Smooth muscle cell of the coronary artery (primary cell): ENCODE measurements at places on chromosomes 2 and 18. TPM values are rescaled to one million over a fixed set of nuclear protein-coding genes. Genes with fewer than 3 reads are reported as not detected.

The ABCB11 gene
- total RNA-seq = not detected in 2 replicates

The ACVR2A gene
- 5.3 and 31.0 TPM in 2 replicates for total RNA-seq

The APCDD1 gene
- 0.15 and 10.5 TPM in 2 replicates for total RNA-seq

The MYOM1 gene
- total RNA-seq = 0.98 and 1.3 TPM in 2 replicates

The TEKT4 gene
- total RNA-seq = not detected in 2 replicates

The RGPD4 gene
- under 0.01 TPM in 1 of 2 replicates, not detected in the other for total RNA-seq

The ITPRIPL1 gene
- total RNA-seq = 0.75 and 1.2 TPM in 2 replicates

The CXXC1 gene
- total RNA-seq = 37.7 and 50.7 TPM in 2 replicates

The LRATD1 gene
- total RNA-seq = 0.47 TPM in 1 of 2 replicates, not detected in the other

The MAPRE3 gene
- total RNA-seq = 3.2 and 7.8 TPM in 2 replicates

The NT5DC4 gene
- not detected in 2 replicates for total RNA-seq

The HJURP gene
- total RNA-seq = 1.2 and 4.5 TPM in 2 replicates

The POMC gene
- total RNA-seq = 0.15 and 0.59 TPM in 2 replicates

The LYPD1 gene
- total RNA-seq = 0.59 and 256 TPM in 2 replicates

The LYG1 gene
- not detected in 2 replicates for total RNA-seq

The DCDC2C gene
- total RNA-seq = not detected in 2 replicates

The LRRC30 gene
- total RNA-seq = not detected in 2 replicates

The PECR gene
- total RNA-seq = 13.5 and 15.6 TPM in 2 replicates

The GATA6 gene
- total RNA-seq = 4.4 and 51.6 TPM in 2 replicates

The ACADL gene
- 0.12 and 0.83 TPM in 2 replicates for total RNA-seq

The C1D gene
- total RNA-seq = 5.7 and 12.0 TPM in 2 replicates

The UGT1A7 gene
- total RNA-seq = not detected in 2 replicates

The NCKAP5 gene
- total RNA-seq = 1.4 and 1.7 TPM in 2 replicates

The OTOF gene
- total RNA-seq = under 0.01 TPM in 1 of 2 replicates, not detected in the other

The LOXHD1 gene
- total RNA-seq = 0.94 TPM in 1 of 2 replicates, not detected in the other

The CGREF1 gene
- 4.9 and 15.8 TPM in 2 replicates for total RNA-seq

The DLX2 gene
- total RNA-seq = 0.15 TPM in 1 of 2 replicates, not detected in the other

The MC4R gene
- not detected in 2 replicates for total RNA-seq

The APOB gene
- not detected in 2 replicates for total RNA-seq

The UGT1A10 gene
- total RNA-seq = 0.23 TPM in 1 of 2 replicates, not detected in the other

The VIL1 gene
- under 0.01 TPM in 1 of 2 replicates, not detected in the other for total RNA-seq

The RAD51AP2 gene
- total RNA-seq = under 0.01 TPM in 1 of 2 replicates, not detected in the other

The CENPA gene
- total RNA-seq = 0.47 and 2.9 TPM in 2 replicates

The IL37 gene
- total RNA-seq = not detected in 2 replicates

The CFC1 gene
- total RNA-seq = not detected in 2 replicates

The CDK15 gene
- total RNA-seq = 0.08 and 0.23 TPM in 2 replicates

The ANKRD62 gene
- total RNA-seq = not detected in 2 replicates

The REG3G gene
- not detected in 2 replicates for total RNA-seq

The BCL11A gene
- 0.08 and 0.12 TPM in 2 replicates for total RNA-seq

The AFF3 gene
- 0.08 and 0.12 TPM in 2 replicates for total RNA-seq

The RBMS1 gene
- total RNA-seq = 68.7 and 87.6 TPM in 2 replicates

The FEV gene
- not detected in 2 replicates for total RNA-seq

The PTPN2 gene
- 17.1 and 36.3 TPM in 2 replicates for total RNA-seq

The C1GALT1C1L gene
- total RNA-seq = 0.12 and 0.30 TPM in 2 replicates

The NEU4 gene
- not detected in 2 replicates for total RNA-seq

The LDLRAD4 gene
- 0.45 TPM in 1 of 2 replicates, not detected in the other for total RNA-seq

The MYL1 gene
- total RNA-seq = not detected in 2 replicates

The RGPD6 gene
- 15.3 and 25.5 TPM in 2 replicates for total RNA-seq

The TMEM247 gene
- total RNA-seq = not detected in 2 replicates

The CDC42EP3 gene
- 3.2 and 11.6 TPM in 2 replicates for total RNA-seq
